ENCODE measurements at places on chromosomes 16 and 17.

- peak; percentile 40 for DNase-seq
Observed at GRCh38 chr17:58447039-58447975, 30.0 kb upstream of the RNF43 start.

GRCh38 chr17:13362341-13363122 lies 239.2 kb downstream of the HS3ST3A1 start:
- DNase-seq, result no peak

DNA sequence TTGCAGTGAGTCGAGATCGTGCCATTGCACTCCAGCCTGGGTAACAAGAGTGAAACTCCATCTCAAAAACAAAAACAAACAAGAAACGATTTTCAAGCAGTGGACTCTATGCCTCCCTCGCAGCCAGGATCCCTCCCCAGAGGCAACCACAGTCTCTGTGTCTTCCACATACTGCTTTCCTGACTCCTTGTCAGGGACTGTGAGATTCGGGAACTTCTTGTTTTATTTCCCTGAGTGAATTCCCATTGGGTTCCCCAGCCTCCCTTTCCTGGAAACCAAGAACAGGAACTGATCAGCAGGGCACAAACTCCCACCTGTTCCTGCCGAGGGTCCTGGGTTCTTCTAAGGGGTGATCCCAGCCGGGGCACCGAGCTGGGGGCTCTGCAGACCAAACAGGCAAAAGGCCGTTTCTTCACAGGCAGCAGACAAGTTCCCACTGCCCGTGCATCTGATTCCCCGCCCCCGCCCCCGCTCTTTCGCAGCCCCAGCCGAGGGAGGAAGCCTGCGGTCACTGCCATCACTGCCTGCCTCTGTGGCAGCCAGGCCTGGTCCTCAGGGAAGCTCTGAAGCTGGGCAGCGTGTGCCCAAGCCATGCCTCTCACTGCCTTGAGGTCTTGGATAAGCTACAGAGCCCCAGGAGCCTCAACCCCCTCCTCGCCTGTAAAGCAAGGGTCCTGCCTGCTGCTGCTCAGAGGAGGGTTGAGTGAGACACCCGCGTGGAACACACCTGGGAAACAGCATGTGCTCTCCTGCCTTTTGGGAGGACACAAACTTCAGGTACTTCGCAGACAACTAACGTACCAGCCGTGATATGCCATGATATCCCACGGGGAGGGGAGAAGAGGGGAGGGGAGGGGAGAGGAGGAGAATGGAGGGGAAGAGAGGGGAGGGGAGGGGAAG lies 5.5 kb upstream of the PIEZO1 start:
- DNase-seq, result peak; percentile 56

- no peak for DNase-seq
Observed at GRCh38 chr16:51143196-51143977, 7.7 kb downstream of the SALL1 start.

DNA sequence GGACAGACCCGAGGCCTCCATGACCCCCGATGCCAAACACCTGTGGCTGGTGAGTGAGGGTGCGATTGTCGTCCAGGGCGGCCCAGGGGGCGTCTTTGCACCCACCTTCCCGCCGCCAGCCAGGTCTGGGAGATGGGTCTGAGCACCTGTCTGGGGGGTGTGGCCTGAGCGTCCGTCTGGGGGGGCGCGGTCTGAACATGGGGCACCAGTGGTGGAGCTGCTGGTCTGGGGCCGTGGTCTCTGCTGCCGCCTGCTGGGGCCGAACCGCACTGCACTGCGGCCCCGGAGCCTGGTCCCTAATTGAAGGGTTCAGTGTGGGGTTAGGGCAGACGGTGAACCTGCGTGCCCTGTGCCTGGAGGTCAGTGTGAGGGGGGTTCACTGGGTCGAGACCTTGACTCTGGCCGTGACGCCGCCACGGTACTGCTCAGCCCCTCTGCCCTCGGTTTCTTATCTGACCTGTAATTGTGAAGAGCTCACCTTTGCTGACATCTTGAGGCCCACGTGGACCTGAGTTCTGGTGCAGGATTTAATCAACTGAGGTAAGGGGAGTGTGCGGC lies 12.6 kb upstream of the TCF25 start:
- DNase-seq, result peak; percentile 64

- DNase-seq, result no peak
Observed at GRCh38 chr16:49589544-49590031, 216.0 kb downstream of the C16orf78 start.

DNA sequence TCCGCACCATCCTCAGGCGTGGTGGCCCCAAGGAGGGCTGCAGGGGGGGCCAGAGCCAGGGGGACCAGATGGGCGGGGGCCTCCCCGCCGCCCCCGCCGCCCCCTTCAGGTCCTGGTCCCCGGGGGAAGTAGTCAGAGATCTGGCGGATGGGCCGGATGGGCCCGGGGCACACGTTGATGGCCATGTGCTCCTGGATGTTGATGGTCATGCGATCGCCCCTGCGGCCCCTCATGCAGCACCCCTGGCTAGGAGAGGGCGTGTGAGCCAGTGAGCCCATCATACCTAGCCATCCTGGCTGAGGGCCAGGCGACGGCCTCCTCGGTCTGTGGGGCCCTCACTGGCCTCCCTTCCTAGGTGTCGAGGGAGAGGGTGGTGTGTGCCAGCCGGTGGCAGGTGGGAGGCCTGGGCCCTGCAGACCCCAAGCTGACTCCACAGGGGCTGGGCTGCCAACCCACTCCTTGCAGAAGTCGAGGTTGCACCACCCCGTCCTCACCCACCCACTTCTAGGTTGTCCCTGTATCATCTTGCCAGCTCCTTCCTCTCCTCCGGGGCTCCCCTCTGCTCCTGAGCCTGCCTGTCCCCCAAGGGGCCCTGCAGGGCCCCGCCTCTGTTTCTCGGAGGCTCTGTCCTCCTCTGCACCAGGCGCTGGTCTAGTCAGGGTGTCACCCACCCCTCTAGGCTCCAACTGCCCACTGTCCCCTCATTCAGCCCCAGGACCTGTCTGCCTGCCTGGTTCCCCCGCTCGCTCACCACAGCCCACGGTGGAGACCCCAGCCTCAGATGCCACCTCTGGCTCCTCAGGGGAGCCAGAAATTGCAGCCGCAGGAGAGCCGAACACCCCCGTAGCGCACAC lies 610 bp downstream of the DOC2A start:
- DNase-seq, result no peak

DNA sequence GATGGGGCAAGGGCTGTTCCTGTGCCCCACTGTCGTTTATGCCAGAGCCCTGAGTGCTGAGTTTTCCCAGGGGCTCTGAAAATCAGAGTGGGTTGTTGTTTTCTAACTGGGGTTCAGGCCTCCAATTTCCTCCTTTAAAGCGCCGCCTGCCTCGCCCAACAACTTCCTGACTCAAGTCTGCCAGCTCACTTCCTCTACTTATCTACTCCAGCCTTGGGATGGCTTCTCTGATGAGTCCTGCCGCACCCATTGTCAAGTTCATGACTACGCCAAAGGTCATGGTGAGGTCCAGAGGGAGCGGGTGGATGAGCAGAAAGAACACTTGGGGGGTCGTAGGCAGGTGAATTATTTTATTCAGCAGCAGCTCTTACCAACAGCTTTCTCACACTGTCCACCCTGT lies 104.7 kb downstream of the UTP18 start:
- no peak for DNase-seq

- no peak for DNase-seq
Observed at GRCh38 chr16:5722116-5722619, 624.6 kb upstream of the EEF2KMT start.

DNA sequence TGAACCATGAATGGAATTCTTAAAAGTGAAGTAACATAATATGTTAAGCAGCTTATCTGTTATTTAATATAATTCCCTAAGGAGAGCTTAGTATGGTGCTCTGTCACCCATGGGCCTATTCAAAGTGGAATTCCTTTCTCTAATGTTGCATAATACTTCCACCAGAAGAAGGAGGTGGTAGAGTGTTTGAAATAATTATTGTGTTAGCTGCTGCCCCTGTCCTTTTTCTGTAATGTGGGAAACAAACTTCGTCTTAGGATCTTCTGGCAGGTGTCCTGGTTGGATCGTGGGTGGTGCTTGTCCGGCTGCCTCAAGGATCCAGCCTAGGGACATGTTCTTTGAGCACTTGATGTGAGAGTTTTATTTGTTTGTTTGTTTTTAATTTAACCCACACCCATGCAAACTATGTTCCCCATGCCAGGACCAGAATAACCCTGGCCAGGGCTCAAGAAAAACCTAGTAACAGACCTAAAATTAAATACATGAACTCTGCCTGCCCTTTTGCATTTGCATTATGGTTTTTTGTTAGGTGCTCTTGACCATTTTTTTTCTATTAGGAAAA lies 46.1 kb downstream of the ZNRF1 start:
- no peak for DNase-seq

DNA sequence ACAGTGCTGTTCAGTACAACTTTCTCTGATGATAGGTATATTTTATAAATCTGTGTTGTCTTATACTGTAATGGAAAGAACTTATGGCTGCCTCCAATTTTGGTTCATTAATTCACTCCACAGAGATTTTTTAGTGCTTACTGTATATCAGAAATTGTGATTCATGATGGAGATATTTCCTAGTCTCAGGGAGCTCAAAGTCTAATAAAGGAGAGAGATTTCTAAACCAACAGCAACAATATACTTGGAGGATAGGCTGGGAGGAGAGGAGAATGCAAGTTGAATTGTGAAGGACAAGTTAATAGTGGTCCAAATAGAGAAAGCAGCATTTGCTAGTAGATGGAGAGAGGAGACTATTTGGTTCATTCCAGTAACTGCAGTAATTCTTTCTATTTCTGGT lies 63.5 kb downstream of the TANC2 start:
- DNase-seq, result no peak

DNA sequence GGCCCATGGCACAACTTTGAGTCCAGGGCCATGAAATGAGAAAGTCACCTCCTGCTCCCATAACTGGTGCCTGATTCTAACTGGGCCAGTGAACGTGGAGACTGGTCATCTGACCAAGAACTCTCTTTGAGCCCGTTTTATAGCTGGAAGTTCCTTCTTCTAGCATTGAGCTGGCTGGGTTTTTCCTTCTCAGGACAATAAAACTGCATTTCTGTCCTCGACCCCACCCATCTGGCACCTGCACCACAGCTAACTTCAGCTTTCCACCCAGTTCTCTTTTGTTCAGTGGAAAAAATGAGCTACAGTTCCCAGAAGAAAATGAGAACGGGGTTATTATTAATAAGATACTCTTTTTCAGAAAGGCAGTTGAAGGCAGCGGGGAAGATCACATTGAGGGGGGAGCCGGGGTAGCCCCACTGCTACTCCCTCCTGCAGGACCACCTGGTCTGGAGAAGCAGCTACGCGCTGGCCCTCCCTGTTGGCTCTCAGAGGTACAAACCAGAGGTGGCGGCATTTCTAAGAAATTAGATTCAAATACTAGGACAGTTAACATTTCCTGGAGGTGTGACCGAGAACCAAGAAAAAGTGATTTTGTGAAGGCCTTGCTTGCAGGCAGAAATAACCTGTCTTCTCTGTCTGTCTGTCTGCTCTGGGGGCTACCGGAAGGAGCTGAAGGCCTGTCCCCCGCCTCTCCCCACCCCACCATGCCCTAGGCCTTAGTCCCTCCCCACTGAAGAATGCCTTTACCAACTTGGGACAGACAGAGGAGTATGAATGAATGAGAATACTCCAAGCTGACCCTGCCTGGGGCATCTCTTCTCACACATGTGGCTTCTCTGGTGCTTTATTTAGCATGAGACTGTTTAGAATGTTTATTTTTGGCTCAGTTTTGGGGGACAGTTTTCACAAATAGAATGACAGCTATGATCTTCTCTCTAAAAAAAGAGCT lies 123.9 kb downstream of the XYLT1 start:
- no peak for DNase-seq

All from T-helper 2 cell (primary cell).